ENCODE measurements at places on chromosomes 5 and 9.

DNA sequence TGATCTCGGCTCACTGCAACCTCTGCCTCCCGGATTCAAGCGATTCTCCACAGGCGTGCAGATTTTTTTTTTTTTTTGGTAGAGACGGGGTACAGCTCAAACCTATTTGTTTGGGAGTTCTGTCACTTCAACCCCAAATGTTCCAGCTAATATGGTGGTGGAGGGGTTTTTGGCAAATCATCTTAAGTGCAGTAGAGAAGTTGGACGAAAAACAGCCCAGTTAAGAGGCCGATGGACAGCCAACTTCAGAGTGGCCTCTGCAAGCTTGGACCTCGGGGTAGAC lies 756 bp upstream of the PRR7 start:
- no peak for DNase-seq

GRCh38 chr5:168307925-168308584 lies 16.6 kb downstream of the WWC1 start:
- DNase-seq = no peak

DNA sequence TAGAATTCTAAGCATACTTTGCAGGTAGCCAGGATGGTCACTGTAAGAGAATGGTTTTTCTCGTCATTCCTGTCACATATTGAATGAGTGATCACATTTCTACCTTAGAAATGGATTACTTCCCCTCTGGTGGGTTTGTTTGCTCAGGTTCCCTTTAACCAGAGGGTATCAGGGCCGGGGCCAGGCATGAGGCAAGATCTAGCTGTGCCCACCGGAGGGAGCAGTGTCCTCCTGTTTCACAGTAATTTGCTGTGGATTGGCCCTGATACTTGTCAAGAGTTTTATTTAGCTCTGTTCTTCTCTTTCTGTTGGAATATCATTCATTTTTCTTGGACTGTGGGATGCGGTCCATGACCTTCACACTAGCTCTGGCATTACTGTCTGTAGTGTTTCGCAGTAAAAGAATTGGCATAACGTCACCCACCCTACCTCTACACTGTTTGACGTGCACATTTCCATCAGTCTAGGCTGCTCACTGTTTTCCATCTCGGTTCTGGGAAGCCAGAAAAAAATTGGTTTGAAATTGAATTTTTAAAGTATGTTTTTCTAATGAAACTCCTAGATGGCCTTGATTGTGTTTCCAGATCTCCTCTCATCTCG lies 42.4 kb upstream of the ZBED3 start:
- peak; percentile 28 for DNase-seq

DNA sequence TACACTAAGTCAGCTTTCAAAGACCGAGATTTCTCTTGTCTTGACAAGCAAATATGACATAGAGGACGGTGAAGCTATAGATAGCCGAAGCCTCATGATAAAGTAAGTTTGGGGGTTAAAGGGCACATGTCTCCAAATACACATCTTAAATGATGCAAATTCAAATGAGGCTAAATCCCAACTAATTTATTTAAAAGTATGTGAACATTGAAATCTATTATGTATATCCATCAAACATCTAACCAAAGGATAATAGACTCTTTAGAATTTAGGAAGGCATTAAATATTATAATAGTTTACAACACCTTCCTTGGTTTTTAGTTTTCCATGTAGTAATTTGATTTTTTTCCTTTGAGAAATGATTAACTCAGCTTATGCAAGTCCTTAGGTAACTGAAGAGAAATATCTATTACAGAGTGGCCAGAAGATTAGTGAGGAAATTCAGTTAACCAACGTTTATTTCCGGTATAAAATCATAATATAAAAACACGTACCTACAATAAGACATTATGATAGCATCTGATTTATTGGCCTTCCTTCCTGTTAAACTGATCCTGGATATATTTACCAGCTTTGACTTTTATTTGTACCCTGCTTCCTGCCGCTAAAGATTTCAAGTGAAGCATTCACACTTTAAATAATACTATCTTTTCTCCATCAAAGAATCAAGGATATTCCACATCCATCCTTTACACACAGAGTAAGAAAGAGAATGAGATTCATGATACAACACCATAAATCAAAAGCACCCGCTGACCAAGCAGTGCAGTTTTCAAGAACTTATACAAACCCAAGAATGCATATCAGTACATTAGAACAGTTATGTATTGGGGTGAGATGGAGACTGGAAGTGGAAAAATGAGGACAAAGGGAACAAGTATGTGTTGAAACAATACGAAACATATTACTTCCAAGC lies 31.9 kb upstream of the F2R start:
- DNase-seq = no peak

GRCh38 chr5:109318455-109319108 lies 91.2 kb downstream of the PJA2 start:
- no peak for DNase-seq

DNA sequence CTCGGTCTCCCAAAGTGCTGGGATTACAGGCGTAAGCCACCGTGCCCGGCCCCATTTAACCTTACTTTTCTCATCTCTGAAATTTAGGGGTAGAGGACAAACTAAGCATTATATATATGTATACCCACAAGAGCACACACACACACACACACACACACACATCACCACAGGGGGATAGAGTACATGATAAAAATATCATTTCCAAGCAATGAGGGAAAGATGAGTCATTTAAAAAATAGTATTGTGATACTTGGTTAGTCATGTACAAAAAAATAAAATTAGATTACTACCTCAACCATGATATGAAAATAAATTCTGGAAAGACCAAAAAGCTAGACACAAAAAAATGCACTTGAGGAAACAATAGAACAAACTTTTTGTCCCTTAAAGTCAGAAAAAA lies 67.2 kb downstream of the CDH18 start:
- no peak for DNase-seq

- DNase-seq = no peak
These were observed 45.0 kb downstream of the GOLPH3 start for GRCh38 chr5:32129074-32129598.

DNA sequence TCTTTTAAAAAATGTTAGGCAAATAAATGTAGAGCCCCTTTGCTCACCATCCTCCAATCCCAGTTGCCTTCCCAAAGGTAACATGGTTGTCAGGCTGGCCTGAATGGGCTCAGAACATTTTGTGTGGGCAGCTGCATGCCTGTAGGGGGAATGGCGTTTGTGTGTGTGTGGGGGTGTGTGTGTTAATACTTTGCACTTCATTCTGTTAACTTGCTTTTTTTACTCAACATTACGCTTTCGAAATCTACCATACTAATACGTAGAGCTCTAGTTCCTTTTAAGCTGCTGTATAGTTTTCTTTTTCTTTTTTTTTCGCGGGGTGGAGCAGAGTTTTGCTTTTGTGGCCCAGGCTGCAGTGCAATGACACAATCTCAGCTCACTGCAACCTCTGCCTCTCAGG lies 14.0 kb downstream of the MYOZ3 start:
- no peak for DNase-seq

DNA sequence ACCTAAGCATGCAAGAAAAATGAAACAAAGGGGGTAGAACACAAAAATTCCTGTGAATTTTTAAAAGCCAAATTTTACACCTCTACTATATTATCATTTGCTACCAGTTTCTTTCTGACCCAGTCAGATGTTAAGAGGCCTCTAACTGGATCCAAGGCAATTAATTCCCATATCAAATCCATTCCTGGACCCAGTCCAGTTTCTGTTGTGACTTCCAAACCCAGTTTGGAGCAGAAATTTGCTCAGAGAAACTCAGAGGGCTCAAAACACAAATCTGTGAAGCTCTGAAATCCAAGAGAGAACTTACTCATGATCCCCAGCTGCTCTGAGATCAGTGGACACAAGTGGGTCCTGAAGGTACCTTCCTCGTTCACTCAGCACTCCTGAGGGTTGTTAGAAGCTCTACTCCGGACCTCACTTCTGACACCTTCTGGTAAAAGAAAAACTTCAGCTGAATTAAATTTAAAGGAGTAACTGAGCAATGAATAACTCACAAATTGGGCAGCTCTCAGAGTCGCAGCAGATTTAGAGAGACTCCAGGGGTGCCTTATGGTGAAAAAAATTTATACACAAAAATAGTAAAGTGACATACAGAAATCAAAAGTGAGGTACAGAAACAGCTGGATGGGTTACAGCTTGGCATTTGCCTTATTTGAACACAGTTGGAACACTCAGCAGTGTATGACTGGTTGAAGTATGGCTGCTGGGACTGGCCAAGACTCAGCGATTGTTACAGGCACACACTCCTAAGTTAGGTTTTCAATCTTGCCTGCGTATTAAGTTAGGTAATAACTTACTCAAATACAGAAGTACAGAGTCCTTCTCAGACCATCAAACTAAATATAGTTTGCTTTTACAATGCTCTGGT lies 32.4 kb downstream of the INSL4 start:
- no peak for DNase-seq

- DNase-seq = no peak
These were observed 1.2 kb upstream of the CKS2 start for GRCh38 chr9:89309608-89310474.

- no peak for DNase-seq
These were observed 2.8 kb downstream of the SLC31A2 start for GRCh38 chr9:113153599-113153998.

- DNase-seq = no peak
These were observed 82.5 kb downstream of the PSD2 start for GRCh38 chr5:139878093-139878492.

- DNase-seq = no peak
These were observed 147.6 kb downstream of the ADAMTS6 start for GRCh38 chr5:65334077-65334476.

- DNase-seq = no peak
These were observed 77.0 kb upstream of the DPYSL3 start for GRCh38 chr5:147586832-147587231.

- DNase-seq = peak; percentile 62
These were observed 547 bp downstream of the NIPBL start for GRCh38 chr5:36876965-36877666.

- DNase-seq = no peak
These were observed 17.8 kb upstream of the FIBCD1 start for GRCh38 chr9:130956636-130957450.

GRCh38 chr5:32331217-32331934 lies 18.6 kb upstream of the MTMR12 start:
- DNase-seq = no peak

DNA sequence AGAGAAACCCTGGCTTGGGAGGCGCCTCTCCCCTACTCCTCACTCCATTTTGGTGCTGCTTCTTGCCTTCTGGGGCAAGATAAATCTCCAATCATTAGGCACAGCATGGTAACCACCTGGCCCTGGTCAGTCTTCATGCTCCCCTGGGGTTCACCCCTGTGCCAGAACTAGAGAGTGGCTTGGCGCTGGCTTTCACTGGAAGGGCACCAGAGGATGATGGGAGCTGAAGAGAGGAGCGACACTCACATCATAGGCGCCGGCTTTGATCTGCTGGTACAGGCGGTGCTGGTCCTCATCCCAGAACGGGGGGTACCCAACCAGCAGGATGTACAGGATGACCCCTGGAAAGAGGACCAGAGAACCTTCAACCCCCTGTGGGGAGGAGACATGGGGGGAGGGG lies 38.1 kb downstream of the CAMK2A start:
- DNase-seq = no peak

- no peak for DNase-seq
These were observed 3.5 kb upstream of the MPDZ start for GRCh38 chr9:13282998-13283397.

DNA sequence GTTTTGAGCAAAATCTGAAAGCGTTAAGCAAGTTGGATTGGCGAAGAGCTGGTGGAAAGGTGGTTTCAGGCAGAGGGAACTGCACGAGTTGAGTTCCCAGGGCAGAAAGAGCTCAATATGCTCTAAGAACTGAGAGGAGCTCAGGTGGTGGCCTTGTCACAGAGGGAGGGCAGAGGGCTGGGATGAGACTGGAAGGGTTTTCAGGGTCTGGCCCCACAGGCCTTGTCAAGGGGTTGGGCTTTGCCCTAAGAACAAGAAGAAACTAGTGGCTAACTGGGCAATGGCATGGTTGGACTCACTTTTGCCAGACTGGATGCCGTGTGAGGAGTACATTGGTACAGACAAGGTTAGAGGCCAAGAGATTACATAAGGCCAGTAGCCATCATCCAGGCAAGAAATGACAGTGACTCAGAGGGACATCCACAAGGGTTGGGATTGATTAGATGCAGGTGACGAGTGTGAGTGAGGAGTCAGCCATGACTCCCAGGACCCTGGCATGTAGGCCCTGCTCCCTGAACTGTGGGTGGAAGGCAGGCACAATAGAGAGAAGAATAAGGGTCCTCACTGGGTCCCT lies 75.1 kb upstream of the SMIM23 start:
- no peak for DNase-seq

DNA sequence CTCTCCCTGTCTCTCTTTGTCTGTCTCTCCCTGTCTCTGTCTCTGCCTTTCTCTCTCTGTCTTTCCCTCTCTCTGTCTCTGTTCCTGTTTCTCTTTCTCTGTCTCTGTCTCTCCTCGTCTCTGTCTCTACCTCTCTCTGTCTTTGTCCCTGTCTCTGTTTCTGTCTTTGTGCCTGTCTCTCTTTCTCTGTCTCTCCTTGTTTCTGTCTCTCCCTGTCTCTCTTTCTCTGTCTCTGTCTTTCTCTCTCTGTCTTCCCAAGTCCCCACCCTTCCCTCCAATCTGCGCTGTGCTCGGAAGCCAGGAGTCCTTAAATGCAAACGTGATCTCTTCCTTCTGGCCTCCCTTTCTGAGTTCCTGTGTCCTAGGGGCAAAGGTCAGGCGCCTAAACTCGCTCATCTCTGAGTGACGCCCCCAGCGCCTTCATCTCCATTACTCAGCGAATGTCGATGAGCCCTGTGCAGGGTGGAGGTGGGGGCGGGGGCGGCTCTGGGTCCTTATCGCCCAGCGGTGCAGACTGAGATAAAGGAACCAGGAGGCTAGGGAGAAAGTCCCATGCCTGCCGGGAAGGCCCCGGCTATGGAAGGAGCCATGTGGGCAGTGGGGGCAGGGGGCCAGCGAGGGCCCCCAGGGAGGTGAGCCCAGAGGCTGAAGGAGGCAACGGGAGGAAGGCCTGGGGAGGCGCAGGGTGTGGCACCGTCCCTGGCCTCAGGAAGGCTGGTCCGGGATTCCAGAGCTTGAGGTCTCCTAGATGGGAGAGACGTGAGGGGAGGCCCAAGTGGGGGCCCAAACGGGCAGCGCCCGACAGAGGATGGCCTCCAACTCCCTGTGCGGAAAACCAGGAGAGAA lies 1.5 kb upstream of the SLC6A19 start:
- DNase-seq = no peak

- DNase-seq = no peak
These were observed 53.8 kb upstream of the FBN2 start for GRCh38 chr5:128591598-128592455.

DNA sequence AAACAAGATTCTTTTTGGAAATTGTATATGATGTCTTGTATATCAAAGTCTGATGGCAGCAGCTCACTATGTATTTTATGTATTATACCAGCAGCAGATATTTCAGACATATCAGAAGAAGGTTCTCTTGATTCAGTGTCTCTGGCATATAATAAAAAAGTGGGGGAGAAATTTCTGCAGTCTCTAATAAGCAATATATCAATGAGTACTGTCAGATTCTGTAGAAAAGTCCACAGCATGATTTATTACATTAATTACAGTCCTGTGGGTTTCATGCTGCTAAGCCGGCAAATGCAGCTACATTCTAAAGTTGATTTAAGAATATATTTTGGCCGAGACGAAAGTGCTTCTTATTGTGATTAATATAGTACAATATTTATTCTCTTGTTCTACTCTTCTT lies 113.1 kb downstream of the KIAA1958 start:
- no peak for DNase-seq

Data from stimulated activated CD4-positive, alpha-beta T cell treated with anti-CD3 and anti-CD28 coated beads, Interleukin-2, amount 100 ng/mL, for 24 hours (primary cell).